Amniotic stem cell (primary cell): ENCODE measurements at places on chromosomes 2 and 18.

DNA sequence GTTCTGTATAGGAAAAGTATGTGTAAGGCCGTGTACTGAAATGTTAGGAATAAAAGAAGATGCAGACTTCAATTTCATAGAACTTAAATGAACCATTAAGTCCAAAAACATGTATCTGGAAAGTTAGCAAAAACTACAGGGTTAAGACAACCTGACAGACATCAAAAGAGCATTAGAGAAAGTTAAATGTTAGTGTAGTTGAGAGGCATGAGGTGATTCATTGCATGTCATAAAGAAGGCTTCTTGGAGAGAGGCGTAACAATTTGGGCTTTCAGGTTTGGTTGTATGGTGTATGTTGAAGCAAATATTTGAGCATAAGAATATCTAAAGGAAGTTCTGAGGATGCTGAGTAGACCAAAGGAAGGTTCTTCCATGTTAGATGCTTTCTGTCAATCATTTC lies 6.3 kb downstream of the EPC2 start:
- no peak for DNase-seq

DNA sequence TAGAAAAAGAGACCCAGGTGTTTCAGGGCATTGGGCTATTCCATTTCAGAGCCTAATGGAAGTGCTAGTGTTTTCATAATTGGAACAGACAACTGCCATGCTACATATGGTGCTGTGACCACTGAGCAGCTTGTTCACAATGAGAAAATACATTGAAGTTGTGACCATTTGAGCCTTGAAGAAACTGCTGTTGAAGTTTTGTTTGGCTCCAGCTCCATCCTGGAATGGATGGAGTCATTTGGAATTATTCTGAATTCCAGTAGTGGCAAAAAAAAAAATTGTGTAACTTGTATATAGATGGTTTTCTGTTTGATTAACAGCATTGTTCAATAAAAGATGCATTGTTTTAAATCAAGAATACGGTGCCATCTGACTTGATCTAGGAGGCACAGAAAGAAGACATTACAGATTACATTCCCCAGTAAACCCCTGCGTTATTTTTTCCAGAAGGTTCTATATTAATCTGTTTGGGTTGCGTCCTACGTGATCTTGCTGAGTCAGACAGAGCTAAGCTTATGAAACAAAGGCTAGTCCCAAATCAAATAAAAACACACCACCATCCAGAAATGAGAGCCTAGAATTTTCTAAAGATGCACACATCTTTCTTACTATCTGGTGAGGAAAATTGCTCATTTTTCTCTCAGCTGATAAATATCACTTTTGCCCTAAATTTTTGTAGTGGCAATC lies 19.2 kb downstream of the FMNL2 start:
- DNase-seq: no peak

- no peak for DNase-seq
These were observed 31.7 kb downstream of the RPE start for GRCh38 chr2:210034087-210034683.

DNA sequence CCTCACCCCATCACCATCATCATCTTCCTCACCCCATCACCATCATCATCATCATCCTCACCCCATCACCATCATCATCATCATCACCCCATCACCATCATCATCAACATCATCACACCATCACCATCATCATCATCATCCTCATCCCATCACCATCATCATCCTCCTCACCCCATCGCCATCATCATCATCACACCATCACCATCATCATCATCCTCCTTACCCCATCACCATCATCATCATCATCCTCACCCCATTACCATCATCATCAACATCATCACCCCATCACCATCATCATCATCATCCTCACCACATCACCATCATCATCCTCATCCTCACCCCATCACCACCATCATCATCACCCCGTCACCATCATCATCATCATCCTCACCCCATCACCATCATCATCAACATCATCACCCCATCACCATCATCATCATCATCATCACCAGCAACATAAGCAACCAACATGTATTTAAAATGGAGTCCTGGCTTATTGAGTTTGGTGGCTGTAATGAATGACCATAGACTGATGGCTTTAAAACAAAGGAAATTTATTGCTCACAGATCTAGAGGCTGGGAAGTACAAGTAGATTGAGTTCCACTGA lies 150.0 kb downstream of the DNER start:
- DNase-seq: no peak

GRCh38 chr2:168666339-168666738 lies 136.1 kb upstream of the NOSTRIN start:
- DNase-seq: no peak

- DNase-seq: no peak
These were observed 18.6 kb downstream of the ADNP2 start for GRCh38 chr18:80127635-80128034.

- DNase-seq: peak; percentile 70
These were observed 57.9 kb upstream of the KCNE4 start for GRCh38 chr2:222993920-222994650.

- DNase-seq: no peak
These were observed 280.6 kb downstream of the NCKAP5 start for GRCh38 chr2:133287709-133288108.

DNA sequence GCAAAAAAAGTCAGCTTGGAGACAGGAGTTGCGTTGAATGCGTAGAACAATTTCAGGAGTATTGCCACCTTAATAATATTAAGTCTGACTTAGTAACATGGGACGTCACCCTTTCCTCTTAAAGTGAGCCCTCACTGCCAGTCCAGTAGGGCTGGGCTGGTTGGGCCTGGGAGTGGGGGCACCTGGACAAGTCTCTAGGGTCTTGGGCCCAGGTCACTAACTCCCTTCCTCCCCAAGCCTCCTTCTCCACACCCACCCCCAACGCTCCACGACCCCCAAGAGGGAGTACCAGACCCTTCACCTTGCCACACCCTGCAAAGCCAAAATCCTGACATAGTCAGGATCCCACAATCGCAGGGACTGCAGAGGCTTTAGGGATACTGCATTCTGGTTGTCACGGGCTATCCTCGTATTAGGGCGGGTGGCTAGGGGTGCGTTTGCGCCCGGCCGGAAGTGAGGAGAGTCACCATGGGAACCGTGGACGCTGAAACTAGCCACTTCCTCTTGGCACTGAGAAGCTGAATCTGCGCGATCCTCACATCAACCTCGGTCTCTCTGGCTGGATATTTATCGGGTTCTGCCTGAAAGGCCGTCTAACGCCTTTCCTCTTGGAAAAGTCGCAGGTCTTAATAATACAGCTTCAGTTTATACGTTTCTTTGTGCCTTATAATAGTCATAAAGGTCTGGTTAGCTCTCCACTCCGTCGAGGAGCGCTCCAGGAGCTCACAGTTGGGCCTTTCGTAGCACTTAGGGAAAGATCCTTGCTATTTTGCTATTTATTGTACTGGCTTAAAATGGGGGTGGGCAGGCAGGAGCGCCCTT lies 10.3 kb upstream of the CXXC1 start:
- DNase-seq: peak; percentile 8

DNA sequence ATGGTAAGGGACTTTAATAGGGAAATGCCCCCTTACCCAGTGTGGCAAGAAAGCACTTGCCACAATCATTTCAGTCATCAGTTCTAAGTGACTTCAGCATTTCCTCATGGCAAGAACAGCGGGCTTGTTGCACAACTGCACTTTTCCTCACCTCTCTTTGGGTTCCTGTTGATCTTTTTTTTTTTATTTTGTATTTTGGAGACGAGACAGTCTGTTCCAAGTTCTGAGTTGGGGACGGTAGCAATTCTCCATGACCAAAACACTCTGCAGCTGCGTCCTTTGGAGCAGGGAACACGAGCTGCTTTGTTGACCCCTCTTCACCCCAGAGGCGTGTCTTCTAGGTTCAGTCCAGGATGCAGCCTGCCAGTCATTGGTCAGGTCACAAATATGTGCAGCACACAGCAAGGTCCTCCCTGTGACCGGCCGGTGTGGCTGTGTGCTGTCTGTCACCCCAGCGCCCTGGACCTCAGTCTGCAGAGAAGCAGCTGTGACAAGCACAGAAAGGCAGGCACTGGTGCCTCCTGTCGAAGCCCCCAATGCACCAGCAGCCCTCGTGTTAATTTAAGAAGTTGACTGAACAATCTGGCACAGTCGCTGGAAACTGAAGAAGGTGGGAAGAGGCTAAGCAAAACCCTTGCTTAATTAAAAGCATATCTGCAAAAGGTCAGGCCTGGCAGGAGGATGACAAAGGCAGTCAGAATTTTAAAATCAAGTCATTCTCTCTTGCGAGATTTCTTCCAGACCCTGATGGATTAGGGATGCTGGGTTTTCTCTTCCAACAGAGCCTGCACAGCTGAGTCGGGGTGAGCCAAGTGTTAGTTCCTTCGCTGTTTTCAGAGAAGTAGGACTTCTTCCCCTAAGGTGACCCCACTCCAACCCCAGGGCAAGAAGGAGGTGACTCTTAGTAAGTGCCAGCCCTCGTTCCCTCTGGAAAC lies 96.7 kb upstream of the COPS8 start:
- no peak for DNase-seq

DNA sequence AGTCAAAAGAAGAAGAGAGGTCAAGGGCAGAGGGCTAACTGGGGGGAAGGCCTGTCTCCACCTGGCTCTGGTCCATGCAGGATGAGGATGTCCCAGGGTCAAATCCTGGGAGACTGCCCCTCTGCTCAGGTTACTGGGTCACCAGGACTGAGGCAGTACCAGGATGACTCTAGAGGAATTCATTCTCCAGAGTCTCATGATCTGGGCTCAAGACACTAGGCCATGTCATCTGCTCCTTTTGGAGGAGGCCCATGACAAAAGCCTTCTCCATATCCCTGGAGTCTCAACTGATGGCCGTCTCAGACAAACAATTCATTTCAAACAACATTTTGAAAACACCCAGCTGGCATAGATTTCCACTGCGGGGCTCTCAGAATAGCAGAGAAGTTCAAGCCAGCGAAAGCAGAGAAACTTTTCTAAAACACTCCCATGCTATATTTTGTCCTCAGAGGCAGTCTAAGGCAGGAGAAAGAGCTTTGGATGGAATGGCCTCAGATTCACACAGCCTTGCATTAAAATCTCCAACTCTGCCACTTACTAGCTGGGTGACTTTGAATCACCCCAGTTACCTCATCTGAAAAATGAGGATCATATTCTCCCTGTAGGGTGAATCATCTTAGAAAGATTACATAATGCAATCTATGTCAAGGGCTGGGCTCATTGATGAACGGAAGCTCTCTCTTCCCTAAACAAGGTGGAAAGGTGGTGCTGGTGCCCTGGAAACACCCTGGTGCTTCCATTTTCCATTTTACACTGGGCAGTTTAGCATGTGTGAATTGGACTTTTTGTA lies 48.8 kb upstream of the LCLAT1 start:
- no peak for DNase-seq

DNA sequence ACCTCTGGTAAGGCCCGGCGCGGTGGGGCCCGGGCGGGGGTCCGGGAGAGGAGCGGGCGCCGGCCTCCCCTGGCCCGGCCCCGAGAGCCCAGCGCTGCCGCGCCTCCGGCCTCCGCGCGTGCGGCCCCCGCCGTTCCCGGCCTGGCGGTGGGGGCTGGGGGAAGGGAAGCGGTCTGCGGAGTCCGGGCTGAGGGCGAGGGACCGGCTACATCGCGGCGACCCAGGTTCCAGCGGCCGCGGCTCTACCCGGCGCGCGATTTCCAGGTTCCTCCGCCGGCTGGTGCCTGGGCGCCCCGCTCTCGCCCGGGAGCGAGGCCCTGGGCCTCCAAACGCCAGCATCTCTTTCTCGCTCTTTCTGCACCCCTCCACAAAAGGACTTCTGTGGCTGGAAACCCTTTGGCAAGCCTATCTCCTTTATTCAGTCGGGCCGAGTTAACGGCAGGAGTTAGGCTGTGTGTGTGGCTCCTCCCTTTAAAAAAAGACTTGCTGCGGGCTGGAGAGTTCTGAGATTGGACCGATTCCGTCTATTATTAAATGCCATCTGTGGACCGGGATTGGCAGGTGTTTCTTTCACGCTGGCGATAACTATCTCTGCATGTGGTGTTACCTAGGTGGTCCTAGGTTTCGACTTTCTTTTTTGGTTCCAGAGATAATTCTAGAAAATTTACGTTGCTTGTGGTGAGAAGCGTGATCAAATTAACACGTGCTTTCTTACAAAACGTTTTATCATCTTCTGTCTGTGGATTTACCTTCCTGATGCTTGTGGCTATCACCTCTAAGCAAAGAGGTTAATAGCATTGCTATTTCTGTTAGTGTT lies 592 bp downstream of the ME2 start:
- no peak for DNase-seq

DNA sequence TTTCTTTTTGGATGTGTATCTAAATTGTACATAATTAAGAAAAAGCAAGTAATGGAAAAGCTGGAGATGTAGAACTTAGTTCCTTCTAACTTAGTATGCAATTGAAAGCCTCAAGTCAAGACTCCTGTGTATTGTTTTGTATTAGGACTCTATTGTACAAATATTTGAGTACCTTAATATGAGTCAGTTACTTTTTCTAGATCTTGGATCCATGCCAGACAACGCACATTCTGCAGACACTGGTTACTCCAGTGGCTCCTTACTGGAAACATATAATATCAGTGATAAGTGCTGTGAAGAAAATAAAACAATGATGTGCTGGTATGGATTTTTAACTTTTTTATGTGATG lies 1.5 kb downstream of the SLC39A10 start:
- DNase-seq: peak; percentile 1

GRCh38 chr18:77035380-77036187 lies 97.0 kb downstream of the MBP start:
- no peak for DNase-seq

DNA sequence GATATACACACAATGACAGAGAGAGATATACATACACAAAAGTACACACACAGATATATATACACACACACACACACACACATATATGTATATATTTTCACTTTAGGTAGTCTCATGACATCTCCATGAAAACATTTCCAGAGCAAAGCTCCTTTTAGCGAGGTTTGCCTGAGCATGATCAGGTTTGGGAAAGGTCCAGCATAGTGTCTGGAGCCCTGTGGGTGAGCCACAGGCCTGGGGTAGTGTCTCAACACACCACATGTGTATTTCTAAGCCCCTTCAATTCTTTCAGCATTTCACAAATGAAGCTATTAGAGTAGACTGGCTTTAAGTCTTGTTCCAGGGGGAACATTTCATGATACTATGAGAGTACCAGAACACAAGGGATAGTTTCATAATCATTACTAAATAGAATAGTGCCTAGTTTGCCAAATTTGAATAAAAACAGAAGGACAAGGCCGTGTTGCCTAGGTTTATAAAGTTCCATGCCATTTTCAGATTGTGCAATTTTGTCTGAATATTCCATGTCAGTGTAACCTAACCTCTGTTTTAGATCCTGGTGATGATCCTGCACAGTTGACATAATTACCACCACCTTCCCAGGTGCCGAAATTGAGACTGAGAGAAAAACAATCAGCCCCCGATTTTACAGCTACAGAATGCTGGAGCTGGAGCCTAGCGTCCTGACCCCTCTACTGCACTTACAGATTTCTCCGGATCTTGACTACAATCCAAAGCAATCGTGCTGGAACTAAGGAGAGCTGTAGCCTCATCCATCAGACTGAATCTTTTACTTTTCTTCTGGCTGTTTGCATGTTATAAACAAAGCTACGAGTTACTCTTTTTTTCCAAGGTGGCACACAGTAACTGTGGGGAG lies 332.7 kb downstream of the CYRIA start:
- DNase-seq: no peak

- DNase-seq: no peak
These were observed 11.4 kb downstream of the EPAS1 start for GRCh38 chr2:46308629-46309028.
